ENCODE measurements at places on chromosomes 3 and 15.

GRCh38 chr3:112555535-112556170 lies 6.1 kb downstream of the ATG3 start:
- no peak for DNase-seq
- H3K36me3 ChIP-seq: no peaks in the 10 kb centered on the region
- H3K27ac ChIP-seq: no peak overlapping the region
- no peaks in the 10 kb centered on the region for H3K27me3 ChIP-seq
- no peak overlapping the region for H3K4me3 ChIP-seq

- H3K4me1 ChIP-seq: peaks cover 34% of the 10 kb centered on the region
- no peaks in the 10 kb centered on the region for H3K27me3 ChIP-seq
- H3K27ac ChIP-seq: peak overlapping the region; percentile 78
Observed at GRCh38 chr15:78538358-78538757, 1.9 kb upstream of the PSMA4 start.

- no peaks in the 10 kb centered on the region for H3K27me3 ChIP-seq
- H3K36me3 ChIP-seq: peaks cover 42% of the 10 kb centered on the region
- DNase-seq: no peak
Observed at GRCh38 chr3:9649791-9650521, 651 bp downstream of the MTMR14 start.

DNA sequence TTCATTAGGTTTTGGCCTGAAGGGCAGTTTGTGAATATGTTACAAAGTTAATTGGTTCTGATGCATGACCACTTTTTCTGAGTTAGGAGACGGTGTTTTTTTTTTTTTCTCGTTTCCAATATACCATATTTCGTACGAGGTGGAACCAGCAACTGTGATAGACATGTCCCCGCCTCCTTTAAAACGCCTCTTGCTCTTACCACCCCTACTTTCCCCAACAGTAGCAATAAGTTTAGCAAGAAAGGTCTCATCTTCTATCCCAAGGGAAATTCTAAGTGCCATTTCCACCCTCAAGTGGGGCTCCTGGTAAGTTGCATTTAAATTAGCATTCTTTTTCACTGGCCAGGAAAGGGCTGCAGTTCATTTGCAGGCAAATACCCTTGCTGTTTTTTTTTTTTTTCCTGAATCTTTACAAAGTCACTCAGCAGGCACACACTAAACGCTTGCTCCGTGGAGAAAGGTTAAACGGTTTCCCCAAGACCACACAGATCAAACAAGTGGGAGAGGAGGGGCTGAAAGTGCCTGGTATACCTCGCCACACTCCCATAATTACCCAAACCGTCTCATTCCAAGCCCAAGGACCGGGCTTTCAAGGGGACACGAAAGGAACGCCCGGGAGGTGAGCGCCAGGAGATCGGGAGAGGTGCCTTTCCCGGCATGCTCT lies 39.5 kb upstream of the MGA start:
- H3K4me1 ChIP-seq: no peaks in the 10 kb centered on the region
- H3K27me3 ChIP-seq: no peaks in the 10 kb centered on the region
- H3K36me3 ChIP-seq: no peaks in the 10 kb centered on the region
- DNase-seq: no peak

DNA sequence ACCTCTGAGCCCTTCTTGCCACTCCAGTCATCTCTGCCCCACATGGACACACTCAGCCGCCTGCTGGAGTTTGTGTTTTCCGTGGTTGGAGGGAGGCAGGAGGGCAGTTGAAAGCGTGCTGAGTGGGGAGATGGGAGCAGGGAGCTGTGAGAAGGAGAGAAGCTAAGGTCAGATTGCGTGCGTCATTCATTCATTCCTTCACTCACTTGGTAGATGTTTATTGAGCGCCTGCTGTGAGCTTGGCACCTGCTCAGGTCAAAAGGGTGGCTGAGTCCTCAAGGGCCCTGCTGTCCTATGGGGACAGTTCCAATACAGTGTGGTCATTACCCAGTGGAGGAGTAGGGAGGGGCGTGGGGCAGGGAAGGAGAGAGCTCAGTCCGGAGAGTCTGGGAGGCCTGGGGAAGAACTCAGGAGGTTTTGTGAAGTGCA lies 23.5 kb downstream of the LIMD1 start:
- H3K36me3 ChIP-seq: peaks cover 12% of the 10 kb centered on the region
- H3K27me3 ChIP-seq: no peaks in the 10 kb centered on the region
- peak; percentile 28 for DNase-seq

DNA sequence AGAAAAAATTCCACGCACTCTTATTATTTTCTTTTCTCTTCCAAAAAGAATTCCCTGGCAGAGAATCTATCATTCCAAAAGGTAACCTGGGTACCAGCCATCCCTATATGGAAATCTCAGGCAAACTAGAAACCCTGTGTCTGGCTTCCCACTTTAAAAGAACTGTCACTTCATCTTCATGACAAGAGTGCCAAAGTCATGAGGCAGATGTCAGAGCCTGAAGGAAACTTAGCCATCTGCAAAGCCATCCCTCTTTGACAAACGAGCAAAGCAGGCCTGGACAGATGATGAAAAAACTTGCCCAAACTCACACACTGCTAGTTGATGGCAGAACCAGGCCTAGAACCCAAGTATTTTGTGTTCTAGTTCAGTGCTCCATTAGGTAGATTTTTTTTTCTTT lies 15.9 kb downstream of the SSR3 start:
- no peak overlapping the region for H3K27ac ChIP-seq
- H3K27me3 ChIP-seq: no peaks in the 10 kb centered on the region
- H3K4me1 ChIP-seq: peaks cover 51% of the 10 kb centered on the region
- no peak for DNase-seq
- H3K36me3 ChIP-seq: peaks cover 69% of the 10 kb centered on the region
